Esophagus mucosa (tissue), 1 donor: ENCODE measurements at places on chromosomes 7 and 10. TPM values are rescaled to one million over a fixed set of nuclear protein-coding genes. Genes with fewer than 3 reads are reported as not detected.

The SFTPA1 gene
- total RNA-seq = 0.32 TPM

DNA sequence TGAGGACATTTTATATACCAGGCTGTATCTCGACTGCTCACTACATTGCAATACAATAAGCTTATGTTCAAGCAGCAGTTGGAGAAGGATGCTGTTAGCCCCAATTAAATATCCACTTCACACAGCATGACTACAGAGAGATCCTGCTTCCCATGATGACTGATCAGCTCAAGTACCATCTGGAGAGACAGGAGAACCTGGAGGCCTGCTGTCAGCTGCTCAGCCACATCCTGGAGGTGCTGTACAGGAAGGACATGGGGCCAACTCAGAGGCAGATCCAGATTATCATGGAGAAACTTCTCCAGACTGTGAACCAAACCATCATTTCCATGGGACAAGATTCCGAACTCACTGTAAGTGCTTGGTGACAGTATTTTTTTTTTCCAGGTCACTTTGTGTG, 22.5 kb downstream of the RNF133 start:
- no peak for ATAC-seq

DNA sequence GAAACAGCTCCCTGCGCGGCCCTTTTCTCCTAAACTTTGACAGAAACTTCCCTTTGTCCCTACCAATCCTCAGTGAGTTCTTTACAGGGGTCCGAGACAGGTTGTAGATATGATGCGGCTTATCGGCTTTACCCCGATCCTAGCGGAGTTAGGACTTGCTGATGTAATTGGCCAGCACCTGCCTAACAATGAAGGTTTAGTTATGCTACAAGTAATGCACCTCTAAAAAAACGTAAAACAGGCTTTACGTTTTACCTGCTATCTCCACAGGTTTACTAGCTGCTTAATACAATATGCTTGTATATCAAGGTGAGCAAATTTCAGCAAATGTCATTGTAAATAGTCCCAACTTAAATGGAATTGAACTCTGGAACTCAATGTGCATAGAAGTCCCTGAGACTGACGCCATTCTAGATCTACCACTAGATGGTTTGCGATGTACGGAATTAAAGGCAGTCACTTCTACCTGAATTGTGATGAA, 697 bp upstream of the SNX13 start:
- ATAC-seq = no peak

- ATAC-seq = no peak
Measured at GRCh38 chr10:72079356-72079755, 9.0 kb downstream of the SPOCK2 start.

- no peak for ATAC-seq
Measured at GRCh38 chr7:121486590-121486989, 90.5 kb upstream of the FAM3C start.

GRCh38 chr10:132538031-132538789, 623 bp downstream of the INPP5A start:
- ATAC-seq = no peak

GRCh38 chr10:113226399-113226798, 276.4 kb downstream of the TCF7L2 start:
- ATAC-seq = no peak

GRCh38 chr10:70617798-70618568, 15.4 kb upstream of the PRF1 start:
- ATAC-seq = peak; percentile 25

DNA sequence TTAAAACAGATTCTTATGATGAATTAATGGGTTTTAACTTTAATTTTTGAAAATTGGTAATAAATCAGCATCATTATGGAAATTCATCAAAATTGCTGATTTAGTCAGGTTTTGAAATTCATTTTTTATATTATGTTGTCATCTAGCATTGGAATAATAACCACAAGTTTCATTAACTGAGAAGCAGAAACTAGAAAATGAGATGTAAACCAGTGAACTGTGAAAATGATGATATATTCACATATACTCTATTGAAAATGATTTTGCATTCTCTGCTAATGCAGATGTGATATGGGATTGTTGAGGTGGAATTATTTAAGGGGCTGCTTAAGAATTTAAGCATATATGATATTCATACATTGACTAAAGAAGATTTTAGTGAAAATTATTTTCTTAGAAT, 316.1 kb upstream of the FZD1 start:
- no peak for ATAC-seq

The PEX1 gene
- 10.6 TPM for total RNA-seq

GRCh38 chr7:133858311-133858710, 268.8 kb upstream of the LRGUK start:
- no peak for ATAC-seq

DNA sequence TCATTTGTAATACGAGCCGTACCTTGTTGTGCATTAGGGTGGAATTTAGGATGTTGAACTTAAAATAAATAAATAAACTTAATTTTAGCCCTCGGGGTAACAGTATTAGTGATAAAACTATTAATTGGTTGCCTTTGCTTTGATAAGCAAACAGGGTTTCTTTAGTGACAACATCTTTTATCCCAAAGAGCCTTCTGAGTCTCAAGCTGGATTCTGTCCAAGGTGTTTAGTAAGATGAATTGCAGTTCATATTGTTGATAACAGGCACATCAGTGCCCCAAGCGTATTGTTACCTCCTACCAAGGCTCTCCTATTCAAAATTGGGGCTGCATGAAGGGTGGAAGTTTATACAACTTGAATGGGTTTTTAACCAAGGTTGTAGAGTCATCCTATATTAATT, 144.4 kb upstream of the CELF2 start:
- no peak for ATAC-seq

DNA sequence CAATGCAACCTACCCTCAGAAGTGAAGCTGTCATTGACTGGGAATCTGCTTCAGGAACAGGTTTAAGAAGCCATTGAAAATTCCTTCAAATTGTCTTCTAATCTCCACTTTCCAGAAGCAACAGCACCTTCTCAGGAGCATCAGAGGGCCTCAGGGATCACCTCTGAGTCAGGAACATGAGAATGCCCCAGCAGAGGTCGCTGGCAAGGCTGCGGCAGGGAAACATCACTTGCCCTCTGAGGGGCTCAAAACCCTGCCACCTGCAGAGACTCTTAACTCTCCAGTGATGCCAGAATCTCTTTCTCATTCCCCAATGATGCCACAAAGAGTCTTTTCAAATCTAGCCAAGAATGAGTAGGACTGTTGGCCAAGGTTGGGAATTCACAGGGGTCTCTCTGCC, 5.9 kb upstream of the MAPK8 start:
- ATAC-seq = no peak

DNA sequence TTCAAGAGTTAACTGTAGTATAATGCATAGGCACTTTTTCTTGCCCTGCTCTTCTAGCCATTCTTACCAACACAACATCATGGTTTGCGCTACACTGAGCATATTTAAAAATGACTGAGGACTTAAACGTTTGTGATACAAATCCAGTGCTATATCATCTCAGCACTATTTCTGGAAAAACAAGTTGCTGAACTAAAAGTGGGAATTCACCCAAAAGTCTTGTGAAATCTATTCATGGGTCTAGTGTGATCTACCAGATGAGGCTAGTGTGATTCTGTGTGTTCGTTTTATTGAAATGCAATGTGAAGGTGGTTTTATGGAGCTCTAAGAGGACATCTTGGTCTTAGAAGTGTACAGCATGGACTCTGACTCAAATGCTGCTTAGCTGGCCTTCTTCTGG, 584.6 kb upstream of the POM121L12 start:
- no peak for ATAC-seq

The EN2 gene
- total RNA-seq = not detected

DNA sequence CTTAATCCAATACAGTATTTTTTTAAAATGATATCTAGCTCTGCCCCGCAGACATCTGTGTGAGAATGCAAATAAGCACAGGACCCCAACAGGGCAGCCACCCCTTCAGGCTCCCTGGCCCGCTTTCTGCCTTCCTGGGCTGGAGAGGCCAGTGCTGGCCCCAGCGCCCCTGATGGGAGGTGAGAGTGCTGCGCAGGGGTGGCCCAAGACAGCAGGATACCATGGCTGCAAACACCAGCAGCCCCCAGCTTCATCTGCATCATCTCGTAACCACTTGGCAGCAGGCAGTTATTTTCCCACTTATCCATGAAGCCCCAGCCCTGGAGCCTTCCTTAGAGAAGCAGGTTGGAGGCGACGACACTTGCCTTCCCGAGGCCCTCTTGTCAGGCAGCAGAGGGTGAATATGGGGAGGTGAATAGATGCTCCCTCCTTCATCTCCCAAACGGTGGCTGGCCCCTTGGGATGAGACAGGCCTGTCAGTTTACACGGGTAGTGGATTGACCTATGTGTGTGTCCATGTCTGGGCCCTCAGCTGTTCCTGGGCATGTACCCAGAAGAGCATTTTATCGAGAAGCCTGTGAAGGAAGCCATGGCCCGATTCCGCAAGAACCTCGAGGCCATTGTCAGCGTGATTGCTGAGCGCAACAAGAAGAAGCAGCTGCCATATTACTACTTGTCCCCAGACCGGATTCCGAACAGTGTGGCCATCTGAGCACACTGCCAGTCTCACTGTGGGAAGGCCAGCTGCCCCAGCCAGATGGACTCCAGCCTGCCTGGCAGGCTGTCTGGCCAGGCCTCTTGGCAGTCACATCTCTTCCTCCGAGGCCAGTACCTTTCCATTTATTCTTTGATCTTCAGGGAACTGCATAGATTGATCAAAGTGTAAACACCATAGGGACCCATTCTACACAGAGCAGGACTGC, 71.2 kb downstream of the ALOX5 start:
- ATAC-seq = no peak

DNA sequence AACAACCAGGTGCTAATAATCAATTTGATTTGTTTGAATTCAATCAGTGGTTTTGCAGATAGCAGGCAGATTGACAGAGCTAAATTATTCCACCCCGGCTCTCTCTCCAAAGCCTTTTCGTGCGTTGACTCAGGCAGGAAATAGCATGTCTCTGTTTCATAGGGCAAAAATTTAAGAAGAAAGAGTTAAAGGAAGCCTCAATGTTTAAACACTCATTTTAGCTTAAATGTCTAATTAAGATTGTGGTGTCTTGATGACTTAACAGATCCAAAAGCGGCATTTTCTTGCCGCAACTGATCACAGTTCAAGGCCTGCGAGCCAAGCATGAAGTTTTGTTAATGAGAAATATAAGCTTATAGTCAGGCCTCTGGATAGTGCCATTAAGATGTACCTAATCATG, 1051.1 kb upstream of the AUTS2 start:
- ATAC-seq = no peak

The TMEM229A gene
- total RNA-seq = not detected

GRCh38 chr10:30098629-30099028, 39.2 kb upstream of the JCAD start:
- no peak for ATAC-seq

The LAMB4 gene
- total RNA-seq = 1.1 TPM

DNA sequence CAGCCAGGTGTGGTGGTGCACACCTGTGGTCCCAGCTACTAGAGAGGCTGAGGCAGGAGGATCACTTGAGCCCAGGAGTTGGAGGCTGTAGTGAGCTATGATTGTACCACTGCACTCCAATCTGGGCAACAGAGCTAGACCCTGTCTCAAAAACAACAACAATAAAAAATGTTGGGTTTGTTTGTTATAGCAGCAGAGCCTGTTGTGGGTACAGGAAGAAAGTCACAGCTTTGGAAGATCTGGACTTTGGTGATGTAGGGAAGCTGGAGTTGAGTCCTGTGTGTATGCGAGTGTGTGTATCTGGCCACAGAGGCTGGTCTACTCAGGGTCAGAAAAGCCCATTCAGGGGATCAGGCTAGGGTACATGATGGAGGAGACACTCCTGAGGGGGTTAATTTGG, 3.9 kb downstream of the GRID2IP start:
- ATAC-seq = no peak

DNA sequence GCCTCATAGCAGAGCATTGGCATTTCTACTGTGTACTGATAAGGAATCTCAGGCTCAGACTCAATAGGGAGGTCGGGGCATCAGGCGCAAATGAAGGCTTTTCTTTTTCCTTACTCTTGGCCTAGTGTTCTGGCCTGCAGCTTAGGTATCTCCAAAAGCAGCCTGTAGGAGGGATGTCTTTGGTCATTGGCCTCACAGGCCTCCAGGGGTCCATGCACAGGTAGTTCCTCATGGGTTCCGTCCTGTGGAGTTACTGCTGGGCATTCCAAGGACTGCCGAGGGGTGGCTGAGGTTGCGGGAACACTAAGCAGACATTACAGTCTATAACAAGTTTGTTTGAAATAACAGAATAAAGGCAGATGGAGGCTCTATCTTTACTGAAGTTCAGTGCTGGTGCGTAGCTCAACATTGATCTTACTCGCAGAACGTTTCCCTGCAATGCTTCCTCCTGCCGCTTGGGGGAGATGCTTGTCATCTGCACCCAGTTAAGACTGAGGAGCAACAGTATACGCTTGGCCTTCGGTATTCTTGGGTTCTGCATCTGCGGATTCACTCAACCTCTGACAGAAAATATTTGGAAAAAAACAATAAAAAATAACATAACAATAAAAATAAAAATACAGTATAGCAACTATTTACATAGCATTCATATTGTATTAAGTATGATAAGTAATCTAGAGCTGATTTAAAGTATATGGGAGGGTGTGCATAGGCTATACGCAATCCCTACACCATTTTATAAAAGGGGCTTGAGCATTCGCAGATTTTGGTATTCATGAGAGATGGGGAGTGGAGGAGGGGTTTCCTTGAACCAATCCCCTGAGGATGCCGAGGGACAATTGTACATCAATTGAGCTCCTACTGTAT, 58.9 kb downstream of the SH2D4B start:
- no peak for ATAC-seq

GRCh38 chr10:116713846-116714245, 28.5 kb downstream of the HSPA12A start:
- no peak for ATAC-seq

- no peak for ATAC-seq
Measured at GRCh38 chr7:43735802-43736603, 6.7 kb upstream of the COA1 start.

The ZNF365 gene
- total RNA-seq = 5.2 TPM

The SPDYE2 gene
- not detected for total RNA-seq

- no peak for ATAC-seq
Measured at GRCh38 chr7:143327903-143328302, 12.0 kb downstream of the CLCN1 start.

GRCh38 chr10:121891103-121891502, 36.7 kb downstream of the ATE1 start:
- no peak for ATAC-seq

GRCh38 chr10:103583871-103584215, 90.3 kb downstream of the NEURL1 start:
- ATAC-seq = no peak

The OPALIN gene
- not detected for total RNA-seq

- no peak for ATAC-seq
Measured at GRCh38 chr10:35574924-35575352, 30.2 kb upstream of the GJD4 start.

DNA sequence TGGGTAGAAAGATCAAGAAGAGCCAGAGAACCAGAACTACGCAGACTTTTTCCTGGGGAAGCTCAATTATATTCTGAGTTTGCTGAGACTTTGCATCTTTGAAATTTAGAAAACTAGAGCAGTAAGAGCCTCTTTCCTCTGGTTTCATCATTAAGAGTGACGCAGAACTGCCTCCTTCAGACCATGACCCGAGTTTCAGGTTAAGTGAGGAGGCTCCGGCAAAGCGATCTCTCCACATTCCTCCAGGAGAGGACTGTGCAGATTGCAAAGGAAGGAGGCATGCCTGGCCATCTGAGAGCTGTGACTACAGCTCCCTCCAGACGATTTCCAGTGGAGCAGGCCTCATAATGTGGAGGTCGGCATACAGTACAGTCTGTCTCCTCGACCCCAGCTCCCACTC, 115.8 kb upstream of the LANCL2 start:
- ATAC-seq = no peak

- ATAC-seq = no peak
Measured at GRCh38 chr10:98217801-98218200, 50.2 kb downstream of the LOXL4 start.
